Upper lobe of right lung (tissue), 1 donor: ENCODE measurements at places on chromosomes 13 and 19. TPM values are rescaled to one million over a fixed set of nuclear protein-coding genes. Genes with fewer than 3 reads are reported as not detected.

GRCh38 chr19:18488403-18488723 lies 33.5 kb downstream of the ELL start:
- DNase-seq, result no peak

- peak; percentile 70 for DNase-seq
Observed at GRCh38 chr19:21586311-21587116, 81.1 kb downstream of the ZNF429 start.

GRCh38 chr13:75901501-75901900 lies 265.4 kb downstream of the LMO7 start:
- no peak for DNase-seq

- no peak for DNase-seq
Observed at GRCh38 chr19:38047641-38048040, 140.6 kb downstream of the SIPA1L3 start.

GRCh38 chr19:3110126-3110825 lies 16.1 kb downstream of the GNA11 start:
- DNase-seq, result no peak

- peak; percentile 85 for DNase-seq
Observed at GRCh38 chr19:2722541-2723344, 1.6 kb upstream of the DIRAS1 start.

Gene PLIN3
- 31.9 TPM for total RNA-seq

Gene RASAL3
- 19.1 TPM for total RNA-seq
